NCI-H510A (cell line): ENCODE measurements at places on chromosomes 4 and X.

- no peak for DNase-seq
These were observed 67.7 kb upstream of the HMX1 start for GRCh38 chr4:8939160-8939839.

GRCh38 chrX:47483306-47484268 is 565 bp upstream of the ZNF41 start:
- DNase-seq, result no peak

- no peak for DNase-seq
These were observed 19.9 kb downstream of the DCHS2 start for GRCh38 chr4:154471526-154472331.

DNA sequence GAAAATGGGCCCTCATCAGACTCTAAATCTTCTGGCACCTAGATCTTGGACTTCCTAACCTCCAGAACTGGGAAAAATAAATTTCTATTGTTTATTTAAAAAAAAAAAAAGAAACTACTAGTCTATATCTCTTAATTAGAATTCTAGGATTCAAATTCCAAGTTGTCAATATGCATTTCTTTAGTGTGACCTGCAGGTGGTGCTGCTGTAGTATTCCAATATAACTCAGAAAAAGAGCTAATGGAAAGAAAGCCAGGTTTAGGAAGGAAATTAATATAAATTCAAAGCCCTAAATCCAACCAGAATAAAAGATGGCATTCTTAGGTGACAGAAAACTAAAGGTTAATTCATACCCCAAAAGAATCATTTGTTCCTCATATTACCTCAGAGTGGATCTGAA is 80.0 kb upstream of the NALF2 start:
- DNase-seq, result no peak

DNA sequence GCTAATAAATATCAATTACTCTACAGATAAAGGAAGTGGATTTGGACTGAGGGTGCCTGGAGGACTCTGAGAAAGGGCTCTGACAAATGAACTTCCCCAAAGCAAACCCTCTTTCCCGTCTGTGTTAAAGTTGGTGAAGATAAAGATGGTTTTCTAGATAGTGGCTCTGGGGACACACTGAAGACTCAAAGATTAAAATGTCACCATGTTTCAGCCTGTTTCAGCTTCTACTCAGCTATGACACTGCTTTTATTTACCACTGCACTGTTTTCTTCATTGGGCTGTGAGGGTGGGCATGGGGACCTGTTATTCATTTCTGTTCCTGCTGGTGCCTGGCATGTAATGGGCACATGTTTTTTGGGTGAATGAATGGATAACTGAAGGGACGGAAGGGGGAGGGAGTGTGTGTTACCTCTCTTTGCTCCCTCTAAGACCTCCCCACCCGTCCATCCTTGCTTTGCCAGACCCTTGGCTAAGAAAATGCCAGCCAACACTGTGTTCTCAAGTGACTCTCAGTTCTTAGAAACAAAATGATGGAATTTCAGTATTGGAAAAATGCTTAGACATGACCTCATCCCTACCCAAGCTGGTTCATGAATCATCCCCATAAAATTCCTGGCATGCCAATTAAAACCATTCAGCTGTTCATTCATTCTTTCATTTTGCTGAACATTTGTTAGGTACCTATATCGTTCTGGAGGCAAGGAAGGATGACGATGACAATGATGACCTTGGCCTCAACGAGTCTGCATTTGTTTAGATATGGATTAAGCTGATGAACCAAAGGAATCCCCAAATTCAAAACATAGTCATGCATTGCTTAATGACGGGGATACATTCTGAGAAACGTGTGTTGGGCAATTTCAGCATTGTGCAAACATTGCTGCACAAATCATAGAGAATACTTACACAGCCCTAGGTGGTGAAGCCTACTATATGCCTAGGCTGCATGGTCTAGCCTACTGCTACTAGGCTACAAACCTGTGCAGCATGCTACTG is 13.4 kb upstream of the STK32B start:
- no peak for DNase-seq

DNA sequence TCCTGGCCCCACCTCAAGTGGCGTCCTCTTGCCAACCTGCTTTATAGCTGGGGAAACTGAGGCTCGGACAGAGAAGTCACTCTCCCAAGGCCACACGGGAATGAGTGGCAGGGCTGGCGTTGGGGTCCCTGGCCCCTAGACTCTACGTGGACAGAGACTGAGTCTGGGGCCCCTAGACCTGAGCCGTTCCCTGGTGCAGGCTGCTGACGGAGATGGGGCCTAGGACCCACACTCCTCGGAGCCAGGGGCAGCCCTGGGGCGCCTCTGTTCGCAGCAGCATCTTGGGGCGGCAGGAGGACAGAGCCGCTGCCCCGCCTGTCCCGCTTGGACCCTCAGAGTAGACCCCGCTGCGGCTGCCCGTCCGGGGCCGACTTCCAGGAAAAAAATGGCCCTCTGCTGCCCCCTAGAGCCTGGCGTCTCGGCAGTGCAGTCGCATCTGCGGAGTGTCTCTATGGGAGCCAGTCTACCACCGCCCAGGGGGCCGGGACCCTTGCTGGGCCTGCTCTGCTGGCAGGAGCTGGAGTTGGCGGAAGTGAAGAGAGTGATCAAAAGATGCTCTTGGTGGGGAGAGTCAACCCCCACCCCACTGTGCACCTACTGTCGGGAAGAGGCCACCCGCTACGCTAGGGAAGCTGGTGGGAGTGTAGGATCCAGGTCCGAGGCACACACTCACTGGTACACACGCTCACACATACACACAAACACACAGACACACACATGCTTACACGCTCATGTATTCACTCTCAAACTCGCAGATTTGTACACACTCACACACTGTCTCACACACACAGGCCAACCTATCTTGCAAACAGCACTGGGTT is 220.1 kb downstream of the AFAP1 start:
- no peak for DNase-seq

DNA sequence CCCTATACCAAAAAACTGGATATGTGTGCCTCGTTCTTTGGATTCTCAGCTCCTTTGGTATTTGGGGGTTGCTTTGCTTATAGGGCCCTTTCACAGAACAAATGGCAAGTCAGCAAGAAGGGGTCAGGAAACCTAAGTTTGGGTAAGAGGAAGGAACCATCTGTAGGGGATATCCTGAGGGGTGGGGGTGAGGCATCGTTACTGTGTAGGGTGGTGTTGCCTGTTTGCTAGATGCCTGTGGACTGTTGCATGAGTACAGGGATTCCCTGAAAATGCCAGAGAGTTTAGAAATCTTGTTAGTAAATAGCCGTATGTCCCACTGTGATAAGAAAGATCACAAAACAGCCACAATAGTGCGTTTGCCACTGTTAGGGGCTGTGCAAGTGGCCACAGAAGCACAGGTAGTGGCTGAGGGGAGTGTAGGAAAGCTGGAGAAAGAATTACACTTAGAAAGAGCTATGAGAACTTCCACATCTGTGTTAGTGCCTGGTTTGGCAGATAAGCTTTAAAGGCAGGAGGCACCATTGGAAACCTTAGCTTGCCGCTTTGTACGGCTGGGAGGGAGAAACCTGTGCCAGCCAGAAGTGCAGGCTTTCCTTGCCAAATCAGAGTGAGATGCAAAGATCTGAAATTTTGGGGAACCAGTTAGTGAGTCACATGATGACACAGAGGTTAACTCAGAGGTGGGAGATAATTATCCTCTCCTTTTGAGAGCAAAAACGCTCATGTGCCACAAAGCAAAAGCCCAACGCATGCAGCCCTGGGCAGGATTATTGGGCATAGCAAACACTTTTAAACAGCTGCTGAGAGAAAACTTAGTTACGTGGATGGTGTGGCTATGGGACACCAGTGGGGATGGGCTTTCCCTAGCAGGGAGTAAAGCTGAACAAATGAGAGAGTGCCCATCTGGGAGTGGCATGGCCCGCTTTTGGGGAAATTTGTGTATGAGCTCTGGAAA is 343.7 kb downstream of the ARAP2 start:
- DNase-seq, result no peak

- DNase-seq, result no peak
These were observed 28.1 kb downstream of the SMIM43 start for GRCh38 chr4:121736735-121737351.

- DNase-seq, result no peak
These were observed 5.9 kb upstream of the HPGD start for GRCh38 chr4:174528226-174528625.

DNA sequence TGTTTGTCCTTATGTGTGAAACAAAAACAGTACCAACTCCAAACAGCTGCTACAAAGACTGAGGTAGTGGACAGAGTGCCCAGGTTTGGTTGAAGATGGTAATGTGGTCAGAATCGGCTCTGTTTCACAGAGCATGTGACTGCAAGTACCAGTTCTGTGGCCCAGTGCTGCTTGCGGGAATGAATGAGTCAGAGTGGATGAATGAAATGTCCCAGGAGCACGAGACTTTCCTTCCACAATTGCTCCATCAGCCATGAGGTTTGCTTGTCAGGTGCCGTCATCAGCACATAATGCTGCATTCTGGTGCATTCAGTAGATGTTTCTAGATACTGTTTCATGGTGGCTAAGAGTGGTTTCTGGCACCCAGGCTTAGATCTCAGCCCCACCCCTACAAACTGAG is 84.2 kb downstream of the GPR143 start:
- DNase-seq, result no peak

GRCh38 chrX:40617566-40617965 is 5.7 kb upstream of the MPC1L start:
- no peak for DNase-seq

GRCh38 chr4:83217721-83218522 is 66.7 kb downstream of the COQ2 start:
- DNase-seq, result no peak

DNA sequence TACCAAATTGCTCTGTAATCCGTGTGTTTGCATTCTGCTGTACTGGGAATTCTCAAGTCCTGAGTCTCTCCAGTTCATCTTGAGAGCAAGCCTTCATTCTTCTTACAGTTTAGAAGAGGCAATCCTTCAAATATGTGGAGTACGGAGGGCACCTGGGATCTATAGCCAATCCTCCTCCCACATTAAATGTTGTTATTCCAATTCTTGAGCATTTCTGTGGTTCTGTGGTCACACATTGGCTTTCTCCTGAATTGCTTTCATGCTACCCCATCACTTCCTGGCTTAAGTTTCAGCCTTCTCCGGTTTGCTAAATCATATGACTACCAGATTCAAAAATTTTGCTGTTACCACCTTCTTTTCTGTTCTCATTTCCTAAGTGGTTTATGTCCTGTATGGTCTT is 611.1 kb downstream of the PCDH19 start:
- no peak for DNase-seq

- no peak for DNase-seq
These were observed 956.5 kb downstream of the FAT4 start for GRCh38 chr4:126271292-126271691.

GRCh38 chr4:38177641-38178391 is 217.6 kb downstream of the PTTG2 start:
- peak; percentile 37 for DNase-seq

DNA sequence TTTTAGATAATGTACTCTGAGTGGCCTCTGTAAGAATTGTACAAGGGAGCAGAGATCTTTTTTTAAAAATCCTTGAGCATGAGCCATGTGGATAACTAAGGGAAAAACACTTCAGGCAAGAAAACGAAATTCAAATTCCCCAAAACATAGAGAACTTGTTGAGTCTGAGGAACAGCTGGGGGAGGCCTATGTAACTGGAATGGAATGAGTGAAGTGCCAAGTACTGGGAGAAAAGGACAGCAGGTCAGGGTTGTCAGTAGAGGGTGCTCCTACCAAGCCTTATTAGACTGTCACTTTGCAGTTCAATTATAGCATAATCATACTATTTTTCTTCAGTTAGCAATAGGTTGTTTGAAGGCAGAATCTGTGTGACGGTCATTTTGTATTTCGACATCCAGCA is 135.1 kb downstream of the ARHGAP6 start:
- DNase-seq, result no peak

GRCh38 chr4:84913176-84913575 is 53.3 kb downstream of the WDFY3 start:
- DNase-seq, result no peak

DNA sequence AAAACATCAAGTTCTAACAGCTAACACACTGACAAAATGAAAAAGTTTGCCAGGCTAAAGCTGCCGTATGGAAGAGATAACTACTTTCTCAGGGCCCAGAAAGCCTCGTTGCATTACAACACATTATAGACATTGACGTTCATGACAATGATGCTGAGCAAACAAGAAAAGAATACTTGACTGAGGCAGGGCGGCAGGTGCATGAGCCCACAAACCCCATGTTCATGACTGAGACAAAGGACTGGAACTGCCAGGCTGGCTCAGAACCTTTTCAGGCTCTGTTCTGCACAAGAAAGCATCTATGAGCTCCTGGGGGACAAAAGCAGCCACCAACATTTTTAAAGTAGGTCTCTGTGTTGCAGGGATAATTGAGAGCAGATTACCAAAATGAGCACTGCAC is 13.6 kb downstream of the TLR6 start:
- DNase-seq, result peak; percentile 84

GRCh38 chr4:7472442-7473013 is 37.8 kb upstream of the PSAPL1 start:
- no peak for DNase-seq

DNA sequence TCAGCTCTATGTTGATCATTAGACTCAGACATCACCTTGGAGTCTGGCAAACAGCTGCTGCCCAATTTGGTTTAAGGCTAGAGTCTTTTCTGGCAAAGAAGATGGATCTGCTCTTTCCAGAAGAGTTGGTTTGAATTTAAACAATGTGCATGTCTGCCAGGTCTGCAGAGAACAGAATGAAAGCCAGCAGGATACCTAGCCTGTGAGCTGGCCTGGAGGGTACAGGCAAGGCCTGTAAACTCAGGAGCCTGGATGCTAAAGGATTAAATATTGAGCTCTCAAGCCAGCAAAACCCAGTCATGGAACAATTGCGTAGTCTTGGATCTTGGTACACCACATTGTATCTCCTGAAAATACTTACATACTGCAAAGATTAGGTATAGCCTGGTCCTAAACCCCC is 15.6 kb upstream of the PDLIM3 start:
- no peak for DNase-seq

DNA sequence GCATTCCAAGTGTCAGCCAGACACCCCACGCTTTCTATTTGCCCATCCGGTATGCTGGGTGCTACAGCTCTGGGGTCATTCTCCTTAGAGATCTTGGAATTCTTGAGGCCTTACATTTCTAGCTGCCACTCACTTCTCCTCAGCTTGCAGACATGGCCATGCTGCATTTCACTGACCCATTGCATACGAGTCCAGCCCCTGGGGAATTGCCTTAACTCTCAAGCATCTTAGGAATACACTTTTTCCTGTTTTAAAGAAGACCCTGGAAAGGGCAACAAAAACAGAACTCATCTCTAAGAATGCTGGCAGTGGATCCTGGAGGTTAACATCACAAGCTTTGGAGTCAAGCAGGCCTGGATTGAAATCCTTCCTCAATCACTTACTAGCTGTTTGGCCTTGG is 122.0 kb upstream of the LNX1 start:
- no peak for DNase-seq

- DNase-seq, result no peak
These were observed 217.1 kb upstream of the STS start for GRCh38 chrX:6930307-6930849.

- no peak for DNase-seq
These were observed 43.9 kb downstream of the MBNL3 start for GRCh38 chrX:132444936-132445335.

- no peak for DNase-seq
These were observed 472.4 kb upstream of the NWD2 start for GRCh38 chr4:36772154-36772516.

- DNase-seq, result no peak
These were observed 47.3 kb upstream of the STK26 start for GRCh38 chrX:131975851-131976250.

GRCh38 chr4:26806331-26806730 is 54.3 kb upstream of the STIM2 start:
- no peak for DNase-seq

- no peak for DNase-seq
These were observed 8.3 kb upstream of the DLG3 start for GRCh38 chrX:70436343-70436742.

GRCh38 chrX:152904151-152905080 is 6.5 kb downstream of the ZNF185 start:
- peak; percentile 3 for DNase-seq
